ENCODE measurements at places on chromosomes 16 and 17.

DNA sequence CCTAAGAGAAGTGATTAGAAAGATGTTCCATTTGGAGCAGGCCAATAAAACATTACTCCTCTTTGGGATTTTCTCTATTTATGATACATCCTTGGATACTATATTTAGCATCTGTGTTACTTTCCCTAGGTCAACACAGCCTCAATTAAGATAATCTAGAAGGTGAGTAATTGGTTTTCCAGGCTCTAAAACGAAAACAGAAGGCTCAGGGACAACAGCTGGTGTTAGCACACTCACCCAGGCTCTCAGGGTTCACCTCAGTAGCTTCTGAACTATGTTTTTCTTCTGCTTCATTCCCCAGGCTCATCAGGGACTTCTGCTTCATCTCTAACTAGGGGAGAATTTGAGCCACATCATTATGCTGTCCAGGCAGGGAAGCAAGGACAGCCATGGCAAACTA is 76.6 kb downstream of the ZZEF1 start:
- no peak for DNase-seq

DNA sequence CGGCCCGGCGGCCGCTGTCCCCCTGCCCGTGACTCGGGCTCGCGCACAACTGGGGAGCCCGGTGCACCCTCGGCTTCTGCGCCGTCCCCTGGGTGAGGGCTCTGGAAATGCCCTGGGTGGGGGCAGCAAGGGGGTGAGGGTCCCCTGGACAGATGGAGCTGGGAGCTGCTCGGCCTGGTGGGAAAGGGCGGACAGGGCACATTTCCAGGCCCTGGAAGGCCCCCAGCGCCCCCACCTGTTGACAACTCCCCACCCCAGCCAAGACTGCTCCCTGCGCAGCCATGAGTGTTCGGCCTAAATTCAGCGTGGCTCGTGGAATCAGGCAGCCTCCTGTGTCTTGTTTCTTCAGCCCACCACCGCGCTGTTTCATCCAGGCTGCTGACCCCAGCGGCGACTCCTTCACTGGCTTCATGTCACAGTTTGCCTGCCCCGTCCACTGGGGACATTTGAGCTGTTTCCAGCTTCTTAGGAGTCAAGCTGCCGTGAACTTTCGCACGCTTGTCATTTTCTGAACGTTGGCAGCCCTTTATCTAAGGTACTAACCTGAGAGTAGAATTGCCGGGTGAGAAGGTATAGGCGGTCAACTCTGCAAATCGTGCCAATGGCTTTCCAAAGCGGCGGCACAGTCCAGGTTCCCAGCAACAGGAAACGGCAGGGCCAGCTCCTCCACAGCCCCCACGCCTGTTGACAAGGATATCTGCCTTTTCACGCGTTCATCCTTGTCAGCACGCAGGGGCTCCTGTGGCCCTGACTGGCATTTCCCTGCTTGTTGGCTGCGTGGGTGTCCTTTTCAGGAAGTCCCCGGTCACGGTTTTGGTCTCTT is 895 bp downstream of the UTS2R start:
- DNase-seq: no peak

- no peak for DNase-seq
Observed at GRCh38 chr16:87380403-87380802, 3.2 kb downstream of the FBXO31 start.

- DNase-seq: peak; percentile 63
Observed at GRCh38 chr17:44628243-44629188, 27.8 kb upstream of the MEIOC start.

- peak; percentile 75 for DNase-seq
Observed at GRCh38 chr17:64073771-64074703, 53.6 kb upstream of the ICAM2 start.

DNA sequence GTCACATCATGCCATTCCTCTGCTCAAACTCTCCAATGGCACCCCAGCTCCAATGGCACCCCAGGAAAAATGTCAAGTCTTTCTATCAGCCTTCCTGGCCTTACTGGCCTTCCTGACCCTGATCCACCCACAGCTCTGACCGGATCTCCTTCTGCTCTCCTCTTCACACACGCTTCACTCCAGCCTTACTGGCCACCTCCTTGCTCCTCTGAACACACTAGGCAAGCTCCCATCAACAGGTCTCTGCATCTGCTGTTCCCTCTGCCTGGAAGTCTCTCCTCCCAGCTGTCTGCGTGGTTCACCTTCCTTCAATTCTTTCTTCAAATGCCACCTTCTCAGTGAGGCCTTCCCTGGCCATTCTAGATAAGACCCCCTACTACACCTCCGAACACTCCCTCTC is 43.4 kb downstream of the MYO1D start:
- DNase-seq: no peak

- peak; percentile 35 for DNase-seq
Observed at GRCh38 chr17:8320990-8321389, 10.9 kb downstream of the ARHGEF15 start.

DNA sequence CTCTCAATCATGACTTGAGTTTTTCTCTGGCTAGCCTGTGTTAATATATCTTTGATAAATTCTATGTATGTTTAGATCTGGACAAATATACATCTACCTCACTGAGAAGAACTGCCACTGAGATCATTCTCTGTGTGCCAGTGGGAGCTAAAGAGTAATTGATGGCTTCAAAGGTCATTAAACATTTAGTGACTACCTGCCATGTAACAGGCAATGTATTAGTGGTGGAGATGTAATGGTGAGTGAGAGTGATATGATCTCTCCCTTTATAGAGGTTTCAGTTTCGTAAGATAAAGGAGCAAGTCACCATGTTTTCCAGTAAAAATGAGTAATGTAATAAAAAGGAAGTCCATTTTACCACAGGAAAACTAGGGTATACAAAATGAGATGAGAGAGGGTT is 235.8 kb upstream of the CDH8 start:
- peak; percentile 16 for DNase-seq

GRCh38 chr16:16109453-16110110 is 113.7 kb downstream of the ABCC6 start:
- no peak for DNase-seq

DNA sequence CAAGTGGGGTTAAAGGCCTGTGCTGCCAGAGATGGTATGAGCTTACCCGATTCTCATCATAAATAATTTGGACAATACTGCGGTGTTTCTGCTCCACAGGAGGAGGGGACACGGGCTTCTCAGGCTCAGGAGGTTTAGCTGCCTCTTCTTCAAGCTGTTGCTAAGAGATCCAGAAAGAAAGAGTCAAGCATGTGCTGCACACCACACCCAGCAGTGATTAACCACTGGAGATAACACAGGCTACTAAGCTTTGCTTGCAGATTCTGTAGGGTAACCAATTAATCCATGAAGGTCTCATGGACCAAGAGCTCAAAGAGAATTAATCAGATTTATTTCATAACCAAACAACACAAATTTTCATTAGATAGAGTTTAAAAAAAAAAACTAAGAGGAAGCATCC is 56.6 kb downstream of the NCOR1 start:
- DNase-seq: peak; percentile 76

- DNase-seq: no peak
Observed at GRCh38 chr16:25011891-25012514, 3.2 kb downstream of the ARHGAP17 start.

DNA sequence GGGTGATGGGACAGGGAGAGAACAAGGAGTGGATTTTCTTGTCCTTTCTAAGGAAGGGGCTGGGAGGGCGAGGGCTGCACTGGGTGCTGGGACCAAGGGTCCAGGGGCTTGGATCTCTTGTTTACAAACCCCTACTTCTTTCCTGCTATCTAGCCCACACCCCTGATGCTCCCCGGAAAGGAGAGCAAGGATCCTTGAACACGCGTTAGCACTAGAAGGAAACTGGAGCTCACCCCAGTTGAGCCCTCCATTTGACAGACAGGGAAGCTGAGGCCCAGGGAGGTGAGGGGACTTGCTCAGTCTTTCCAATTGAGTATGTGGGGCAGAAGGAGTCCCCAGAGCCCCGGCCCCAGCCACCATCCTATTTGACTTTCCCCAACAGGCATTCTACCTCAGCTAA is 4.6 kb upstream of the ITGAE start:
- no peak for DNase-seq

- peak; percentile 76 for DNase-seq
Observed at GRCh38 chr16:46583036-46583435, 38.1 kb downstream of the SHCBP1 start.

- DNase-seq: peak; percentile 13
Observed at GRCh38 chr17:67245694-67246402, 852 bp upstream of the HELZ start.

- no peak for DNase-seq
Observed at GRCh38 chr17:3794557-3795389, 6.2 kb downstream of the ITGAE start.

DNA sequence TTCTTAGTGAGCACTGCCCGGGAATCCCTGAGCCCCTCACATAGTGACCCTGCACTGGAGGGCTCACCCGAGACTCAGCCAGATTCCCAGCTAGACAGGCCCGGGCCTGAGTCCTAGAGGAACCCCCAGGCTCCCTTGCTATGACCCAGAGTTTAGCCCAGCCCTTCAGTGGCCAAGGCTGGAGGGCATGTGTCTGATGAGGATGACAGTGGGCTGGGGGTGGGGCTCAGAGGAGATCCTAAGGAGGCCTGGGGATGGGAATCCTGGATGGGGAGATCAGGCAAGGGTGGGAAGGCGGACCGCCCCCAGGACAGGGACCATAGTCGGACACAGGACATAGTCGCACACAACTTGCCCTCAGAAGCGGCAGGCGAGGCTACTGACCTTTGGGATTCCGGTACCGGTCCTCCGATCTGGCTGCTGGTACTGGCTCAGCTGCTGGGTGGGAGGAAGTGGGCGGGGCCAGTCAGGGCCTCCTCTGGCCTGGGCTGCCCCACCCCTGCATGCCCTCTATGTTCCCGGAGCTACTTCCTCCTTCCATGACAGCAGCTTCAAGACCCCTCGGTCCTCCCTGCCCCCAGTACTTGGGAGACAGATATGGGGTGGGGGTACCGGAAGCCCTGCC is 1.1 kb downstream of the CD79B start:
- peak; percentile 81 for DNase-seq

DNA sequence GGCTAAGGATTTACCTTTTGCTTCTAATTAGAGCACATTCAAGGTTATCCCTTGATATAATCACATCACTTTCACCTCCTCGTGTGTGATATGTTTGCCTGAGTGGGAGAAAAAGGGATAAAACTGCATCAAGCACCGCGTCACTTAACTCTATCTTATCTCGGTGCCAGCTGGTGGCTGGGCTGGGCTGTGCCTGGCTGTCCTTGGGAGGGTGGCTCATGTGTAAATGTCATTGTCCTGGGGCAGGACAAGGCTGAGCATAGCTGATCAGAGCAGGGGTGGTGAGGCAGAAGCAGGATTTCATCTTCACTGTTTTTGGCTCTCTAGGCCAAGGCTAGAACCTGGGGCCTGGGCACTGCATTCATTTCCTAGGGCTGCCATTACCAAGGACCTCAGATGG is 105.3 kb downstream of the RAP1GAP2 start:
- DNase-seq: peak; percentile 40

GRCh38 chr16:8740775-8741355 is 56.6 kb downstream of the TMEM186 start:
- no peak for DNase-seq

DNA sequence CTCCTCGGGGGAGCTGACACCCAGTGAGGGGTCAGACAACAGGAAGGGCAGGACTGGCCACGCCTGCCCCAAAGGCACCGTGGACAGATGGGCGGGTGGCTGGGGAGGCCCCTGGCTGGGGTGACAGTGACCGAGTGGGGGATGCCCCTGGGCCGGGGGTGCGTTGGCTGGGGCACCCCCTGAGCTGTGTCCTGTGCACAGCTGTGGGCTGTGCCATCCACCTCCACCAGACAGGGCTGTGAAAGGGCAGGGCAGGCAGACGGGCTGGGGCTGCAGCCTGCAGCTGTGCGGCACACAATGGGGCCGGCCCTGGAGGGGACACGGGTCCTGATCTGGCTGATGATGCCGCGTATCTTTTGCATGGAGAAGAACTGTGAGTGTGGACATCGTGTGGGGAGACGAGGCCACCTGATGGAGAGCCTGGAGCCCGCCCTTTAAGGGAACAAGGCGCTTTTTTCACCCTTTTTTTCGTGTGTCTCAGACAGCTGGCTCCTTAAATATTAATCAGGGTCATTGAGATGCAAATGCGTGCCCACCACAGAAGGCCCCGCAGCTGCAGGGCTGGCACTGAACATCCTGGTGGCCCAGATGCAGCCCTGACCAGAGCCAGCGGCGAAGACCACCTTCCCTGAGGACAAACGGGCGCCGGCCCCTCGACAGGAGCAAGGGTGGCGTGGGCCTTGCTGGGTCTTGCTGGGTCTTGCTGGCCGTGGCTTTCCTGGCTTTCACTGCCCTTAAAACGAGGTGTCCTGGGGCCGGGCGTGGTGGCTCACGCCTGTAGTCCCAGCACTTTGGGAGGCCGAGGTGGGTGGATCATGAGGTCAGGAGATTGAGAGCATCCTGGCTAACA is 42.4 kb upstream of the GNG13 start:
- no peak for DNase-seq

DNA sequence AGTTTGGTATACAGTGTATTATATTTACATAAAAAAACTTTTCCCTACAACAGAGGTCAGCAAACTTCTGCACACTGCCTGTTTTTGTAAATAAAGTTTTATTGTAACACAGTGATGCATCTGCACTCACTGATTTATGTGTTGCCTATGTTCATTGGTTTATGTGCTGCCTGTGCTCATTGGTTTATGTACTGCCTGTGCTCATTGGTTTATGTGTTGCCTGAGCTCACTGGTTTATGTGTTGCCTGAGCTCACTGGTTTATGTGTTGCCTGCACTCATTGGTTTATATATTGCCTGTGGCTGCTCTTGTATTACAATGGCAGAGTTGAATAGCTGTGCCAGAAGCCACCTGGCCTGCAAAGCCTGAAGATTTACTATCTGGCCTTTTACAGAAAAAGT is 81.6 kb downstream of the MYH11 start:
- DNase-seq: peak; percentile 44

DNA sequence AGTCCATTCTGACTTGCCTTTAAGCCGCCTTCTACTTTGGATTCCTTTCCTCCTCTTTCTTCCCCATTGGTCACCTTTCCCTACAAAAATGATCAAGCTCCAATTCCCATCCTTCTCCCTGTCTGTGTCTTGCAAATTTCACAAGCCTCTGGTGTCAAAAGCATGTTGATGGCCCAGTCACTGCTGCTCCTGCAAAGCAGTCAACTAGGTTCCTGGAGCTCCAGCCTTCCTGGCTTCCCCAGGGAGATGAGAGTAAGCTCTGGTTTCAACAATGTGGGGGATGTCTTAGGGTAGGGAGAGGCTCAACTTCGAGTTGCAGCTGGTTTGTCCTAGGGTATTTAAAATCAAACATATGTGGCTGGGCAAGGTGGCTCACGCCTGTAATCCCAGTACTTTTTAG is 36.1 kb upstream of the HELZ start:
- DNase-seq: no peak

GRCh38 chr16:6861135-6861814 is 471.4 kb upstream of the RBFOX1 start:
- DNase-seq: no peak

DNA sequence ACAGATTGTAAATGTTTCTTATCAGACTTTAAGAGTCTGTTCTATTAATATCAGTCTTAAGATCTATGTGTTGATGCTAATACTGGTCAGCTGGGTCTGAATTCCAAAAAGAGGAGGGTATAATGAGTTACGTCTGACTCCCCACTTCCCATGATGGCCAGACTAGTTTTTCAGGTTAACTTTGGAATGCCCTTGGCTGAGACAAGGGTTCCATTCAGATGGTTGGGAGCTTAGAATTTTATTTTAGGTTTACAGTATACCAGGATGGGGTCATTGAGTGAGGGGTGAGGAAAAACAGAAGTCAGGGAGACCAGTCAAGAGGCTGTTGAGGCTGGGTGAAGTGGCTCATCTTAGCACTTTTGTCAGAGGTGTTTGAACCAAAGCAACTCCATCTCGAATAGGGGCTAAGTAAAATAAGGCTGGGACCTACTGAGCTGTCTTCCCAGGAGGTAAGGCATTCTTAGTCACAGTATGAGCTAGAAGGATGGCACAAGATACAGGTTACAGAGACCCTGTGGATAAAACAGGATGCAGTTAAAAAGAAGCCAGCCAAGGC is 2.9 kb upstream of the TMEM231 start:
- DNase-seq: no peak

All from hematopoietic multipotent progenitor cell treated with erythropoietin and hydrocortisone succinate and interleukin-3 and kit ligand, for 4 days (in vitro differentiated cells).